Esophagus squamous epithelium (tissue), 5 donors: ENCODE measurements at places on chromosomes 7 and 10.

DNA sequence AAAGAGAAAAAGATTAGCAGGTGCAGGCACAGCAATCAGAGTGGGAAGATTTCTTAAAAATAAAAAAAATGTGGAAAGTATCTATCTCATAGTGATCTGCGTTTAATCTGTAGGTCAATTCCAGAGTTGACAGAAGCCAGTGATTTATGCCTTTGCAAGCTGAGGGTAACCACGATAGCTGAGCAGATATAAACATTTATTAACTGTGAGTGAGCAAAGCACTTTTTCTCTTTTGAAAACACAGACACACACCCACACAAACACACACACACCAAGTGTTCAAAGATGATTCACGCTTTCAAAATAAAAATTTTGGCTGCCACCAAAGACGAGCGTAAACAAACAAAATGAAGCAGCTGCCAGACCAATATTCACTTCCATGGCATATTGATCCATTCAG is 243.2 kb upstream of the SLC26A5 start:
- H3K4me3 ChIP-seq = no peak overlapping the region
- no peak for DNase-seq
- H3K36me3 ChIP-seq = no peaks in the 10 kb centered on the region
- no peaks in the 10 kb centered on the region for H3K4me1 ChIP-seq

DNA sequence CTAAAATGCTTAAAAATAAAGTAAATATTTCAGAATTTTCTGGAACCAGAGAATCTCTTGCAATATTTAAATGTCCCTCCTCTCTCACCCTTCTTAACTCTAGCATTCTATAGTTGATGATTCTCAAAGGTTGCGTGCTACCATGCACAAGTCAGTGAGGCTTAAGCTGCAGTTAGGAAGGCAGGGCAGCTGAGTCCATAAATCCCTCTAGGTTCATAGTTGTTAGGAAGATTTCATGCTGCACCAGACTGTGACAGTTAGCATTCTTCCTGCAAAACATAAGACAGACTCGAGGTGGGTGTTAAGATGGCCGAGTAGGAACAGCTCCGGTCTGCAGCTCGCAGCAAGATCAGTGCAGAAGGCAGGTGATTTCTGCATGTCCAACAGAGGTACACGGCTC is 70.6 kb downstream of the MET start:
- no peaks in the 10 kb centered on the region for H3K27me3 ChIP-seq
- DNase-seq = no peak
- no peaks in the 10 kb centered on the region for H3K36me3 ChIP-seq
- H3K4me3 ChIP-seq = no peak overlapping the region
- H3K4me1 ChIP-seq = peaks cover 6% of the 10 kb centered on the region

DNA sequence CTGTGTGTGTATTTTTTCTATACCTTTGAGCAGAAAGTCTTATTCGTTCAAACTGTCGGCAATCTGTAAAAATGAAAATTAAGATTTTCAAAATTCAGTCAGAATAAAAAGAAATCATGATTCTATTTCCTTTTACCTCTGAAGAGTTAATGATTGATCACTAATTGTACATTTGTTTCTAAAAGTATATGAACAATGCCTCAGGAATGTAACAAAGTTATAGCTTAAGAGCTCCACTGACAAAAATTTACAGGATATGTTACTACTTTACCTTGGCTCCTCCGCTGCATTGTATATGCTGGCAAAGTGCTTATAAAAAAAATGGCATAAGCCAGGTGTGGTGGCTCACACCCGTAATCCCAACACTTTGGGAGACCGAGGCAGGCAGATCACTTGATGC is 225.7 kb downstream of the VTI1A start:
- H3K27me3 ChIP-seq = no peaks in the 10 kb centered on the region
- H3K4me3 ChIP-seq = no peak overlapping the region
- no peak for DNase-seq
- H3K36me3 ChIP-seq = no peaks in the 10 kb centered on the region

- no peak for DNase-seq
- no peaks in the 10 kb centered on the region for H3K4me1 ChIP-seq
- H3K27ac ChIP-seq = no peak overlapping the region
- H3K4me3 ChIP-seq = no peak overlapping the region
- no peaks in the 10 kb centered on the region for H3K36me3 ChIP-seq
Observed at GRCh38 chr7:80977751-80978150, 58.9 kb upstream of the SEMA3C start.

DNA sequence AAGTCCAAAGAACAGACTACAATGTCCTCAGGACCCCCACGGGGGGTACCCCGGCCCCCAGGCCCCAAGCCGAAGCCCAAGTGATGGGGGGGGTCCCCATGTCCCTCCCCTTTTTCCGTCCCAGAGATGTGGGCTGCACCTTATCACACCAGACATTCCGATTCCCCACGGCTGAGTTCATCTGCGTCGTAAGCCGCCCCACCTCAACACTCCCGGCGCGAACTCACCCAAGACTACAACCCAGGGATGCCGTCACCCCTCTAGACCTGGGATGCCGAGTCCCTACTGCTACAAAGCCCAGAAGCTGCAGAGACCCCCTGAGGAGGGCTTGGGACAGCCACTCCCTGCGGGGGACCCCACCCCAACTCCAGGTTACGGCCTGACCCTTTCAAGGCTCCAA is 14.5 kb downstream of the PDGFA start:
- no peak overlapping the region for H3K27ac ChIP-seq
- H3K27me3 ChIP-seq = no peaks in the 10 kb centered on the region
- H3K4me1 ChIP-seq = peaks cover 23% of the 10 kb centered on the region

DNA sequence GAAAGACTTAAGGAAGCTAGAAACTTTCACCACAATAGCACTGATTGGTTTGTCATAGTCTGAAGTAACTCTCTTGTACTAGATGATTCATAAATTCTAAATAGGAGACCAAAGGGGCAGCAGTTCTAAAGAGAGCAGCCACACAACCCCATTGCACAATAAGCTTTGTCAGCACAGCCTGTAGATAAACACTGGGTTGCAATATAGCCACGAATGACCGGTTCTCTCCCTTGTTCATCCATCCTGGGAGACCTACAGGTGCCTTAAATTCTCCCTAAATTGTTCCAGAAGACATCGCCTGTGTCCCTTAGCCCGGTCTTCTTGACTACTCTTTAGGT is 167.0 kb downstream of the SNX13 start:
- no peak overlapping the region for H3K27ac ChIP-seq
- no peaks in the 10 kb centered on the region for H3K36me3 ChIP-seq
- H3K4me1 ChIP-seq = peaks cover 30% of the 10 kb centered on the region
- no peak for DNase-seq
- H3K27me3 ChIP-seq = no peaks in the 10 kb centered on the region

- no peaks in the 10 kb centered on the region for H3K27me3 ChIP-seq
- H3K36me3 ChIP-seq = no peaks in the 10 kb centered on the region
- H3K27ac ChIP-seq = no peak overlapping the region
- peaks cover 39% of the 10 kb centered on the region for H3K4me1 ChIP-seq
- no peak overlapping the region for H3K4me3 ChIP-seq
Observed at GRCh38 chr7:155758348-155758747, 53.9 kb downstream of the SHH start.

DNA sequence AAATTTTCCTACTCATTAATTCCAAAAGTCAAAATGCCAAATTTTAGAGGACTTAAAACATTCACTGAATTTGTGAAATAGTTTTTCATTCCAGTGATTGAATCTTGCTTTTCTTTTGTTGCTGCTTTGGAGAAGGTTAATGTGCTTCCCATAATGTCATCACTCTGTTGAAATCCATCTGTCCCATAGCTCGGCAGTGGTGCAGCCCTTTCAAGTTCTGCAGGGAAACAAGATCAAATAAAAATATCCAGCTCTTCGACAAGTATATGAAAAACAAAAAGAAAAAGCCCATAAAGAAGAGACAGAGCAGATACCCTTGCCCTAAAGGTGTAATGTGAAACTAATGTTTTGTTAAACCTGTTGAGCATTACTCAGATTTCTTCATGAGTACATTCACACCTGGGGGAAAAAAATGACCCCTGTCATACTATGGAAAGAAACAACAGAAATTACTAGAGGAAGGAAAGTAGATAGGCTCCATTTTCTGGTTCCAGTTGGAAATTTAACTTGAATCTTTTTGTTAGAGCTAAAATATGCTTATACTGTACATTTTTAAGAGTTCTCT is 35.1 kb downstream of the AGR3 start:
- DNase-seq = no peak
- H3K27me3 ChIP-seq = no peaks in the 10 kb centered on the region
- no peaks in the 10 kb centered on the region for H3K36me3 ChIP-seq
- H3K27ac ChIP-seq = no peak overlapping the region
- H3K4me1 ChIP-seq = peaks cover 13% of the 10 kb centered on the region
- H3K4me3 ChIP-seq = no peak overlapping the region

- no peak for DNase-seq
- no peaks in the 10 kb centered on the region for H3K27me3 ChIP-seq
- no peak overlapping the region for H3K27ac ChIP-seq
- peaks cover 3% of the 10 kb centered on the region for H3K4me1 ChIP-seq
- no peak overlapping the region for H3K4me3 ChIP-seq
- no peaks in the 10 kb centered on the region for H3K36me3 ChIP-seq
Observed at GRCh38 chr7:307970-308369, 18.0 kb downstream of the FOXL3 start.

DNA sequence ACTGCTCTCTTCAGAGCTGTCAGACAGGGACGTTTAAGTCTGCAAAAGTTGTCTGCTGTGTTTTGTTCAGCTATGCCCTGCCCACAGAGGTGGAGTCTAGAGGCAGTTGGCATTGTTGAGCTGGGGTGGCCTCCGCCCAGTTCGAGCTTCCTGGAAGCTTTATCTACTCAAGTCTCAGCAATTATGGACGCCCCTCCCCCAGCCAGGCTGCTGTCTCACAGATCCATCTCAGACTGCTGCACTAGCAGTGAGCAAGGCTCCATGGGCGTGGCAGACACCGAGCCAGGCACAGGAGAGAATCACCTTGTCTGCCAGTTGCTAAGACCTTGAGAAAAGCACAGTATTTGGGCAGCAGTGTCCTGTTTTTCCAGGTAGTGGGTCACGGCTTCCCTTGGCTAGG is 98.1 kb downstream of the SDHAF3 start:
- H3K4me3 ChIP-seq = no peak overlapping the region
- no peak overlapping the region for H3K27ac ChIP-seq
- no peaks in the 10 kb centered on the region for H3K36me3 ChIP-seq
- DNase-seq = no peak

DNA sequence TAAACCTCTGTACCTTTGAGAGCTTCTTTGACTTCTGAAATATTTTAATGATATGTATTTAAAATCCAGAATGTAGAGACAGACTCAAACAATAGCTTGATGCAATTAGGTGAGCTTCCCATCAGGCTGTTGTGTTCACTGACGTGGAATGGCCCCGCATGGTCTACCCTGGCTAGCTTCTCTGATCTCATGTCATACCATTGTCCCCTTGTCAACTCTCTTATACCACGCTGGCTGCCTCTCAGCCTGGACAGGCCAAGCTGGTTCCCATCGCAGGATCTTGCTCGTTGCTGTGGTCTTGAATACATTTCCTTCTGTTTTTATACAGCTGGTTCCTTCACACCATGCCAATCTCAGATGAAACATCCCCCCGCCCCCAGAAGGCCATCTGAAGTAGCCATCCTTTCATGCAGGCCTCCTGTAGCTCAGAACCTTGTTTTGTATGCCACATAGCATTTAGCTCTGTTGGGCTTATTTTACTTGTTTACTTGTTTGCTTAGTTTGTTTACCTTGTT is 84.2 kb downstream of the FANK1 start:
- H3K27ac ChIP-seq = no peak overlapping the region
- no peaks in the 10 kb centered on the region for H3K4me1 ChIP-seq
- DNase-seq = no peak
- H3K27me3 ChIP-seq = no peaks in the 10 kb centered on the region

DNA sequence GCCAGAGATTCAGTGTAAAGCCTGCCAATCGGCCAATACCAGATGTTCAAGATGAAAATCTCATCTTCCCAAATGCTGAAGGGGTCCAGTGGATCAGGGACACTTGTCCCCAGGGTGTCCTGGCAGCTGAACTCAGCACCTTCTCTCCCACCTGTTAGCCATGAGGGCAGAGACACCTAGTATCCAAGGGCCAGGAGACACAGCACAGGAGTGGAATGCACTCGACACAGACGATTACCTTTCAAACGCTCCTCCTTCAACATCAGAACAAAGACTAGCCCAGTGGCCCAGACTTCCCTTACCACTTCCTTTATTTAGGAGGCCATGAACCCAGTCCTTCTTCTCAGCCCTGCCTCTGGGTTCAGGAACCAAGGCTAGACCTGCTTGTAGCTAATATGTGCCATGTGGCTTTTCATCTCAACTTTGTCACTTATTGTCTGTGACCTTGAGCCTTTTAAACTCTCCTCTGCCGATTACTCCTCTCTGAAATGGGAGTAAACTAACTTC is 180.3 kb upstream of the PLXNA4 start:
- H3K27ac ChIP-seq = no peak overlapping the region
- no peaks in the 10 kb centered on the region for H3K36me3 ChIP-seq
- no peaks in the 10 kb centered on the region for H3K27me3 ChIP-seq
- H3K4me1 ChIP-seq = no peaks in the 10 kb centered on the region
- H3K4me3 ChIP-seq = no peak overlapping the region

- no peak for DNase-seq
- no peaks in the 10 kb centered on the region for H3K27me3 ChIP-seq
- no peaks in the 10 kb centered on the region for H3K4me1 ChIP-seq
- H3K36me3 ChIP-seq = no peaks in the 10 kb centered on the region
- H3K4me3 ChIP-seq = no peak overlapping the region
- H3K27ac ChIP-seq = no peak overlapping the region
Observed at GRCh38 chr10:127578259-127578960, 29.3 kb downstream of the NPS start.

GRCh38 chr7:28729281-28729680 is 228.8 kb downstream of the TRIL start:
- H3K27ac ChIP-seq = no peak overlapping the region
- no peak overlapping the region for H3K4me3 ChIP-seq
- H3K4me1 ChIP-seq = peaks cover 42% of the 10 kb centered on the region
- H3K27me3 ChIP-seq = no peaks in the 10 kb centered on the region

DNA sequence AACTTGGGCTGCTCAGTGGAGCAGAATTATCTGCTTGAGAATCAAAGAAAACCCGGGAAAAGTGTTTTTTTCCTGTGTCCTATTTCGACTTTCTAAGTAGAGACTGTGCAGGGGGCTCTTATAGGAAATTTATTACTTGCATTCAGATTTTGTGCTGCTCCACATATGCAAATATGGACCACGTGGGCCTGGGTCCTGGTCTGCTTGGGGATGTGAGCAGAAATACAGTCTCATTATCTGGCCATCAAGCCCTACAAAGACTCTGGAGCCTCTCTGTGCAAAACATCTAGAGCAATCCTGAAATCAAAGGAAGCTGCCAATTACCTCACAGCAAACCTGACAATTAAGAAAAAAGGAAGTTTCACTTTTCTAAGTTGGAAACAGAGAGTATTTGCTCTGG is 216.9 kb downstream of the LRMDA start:
- H3K27ac ChIP-seq = no peak overlapping the region
- DNase-seq = no peak
- no peaks in the 10 kb centered on the region for H3K36me3 ChIP-seq
- H3K27me3 ChIP-seq = no peaks in the 10 kb centered on the region

DNA sequence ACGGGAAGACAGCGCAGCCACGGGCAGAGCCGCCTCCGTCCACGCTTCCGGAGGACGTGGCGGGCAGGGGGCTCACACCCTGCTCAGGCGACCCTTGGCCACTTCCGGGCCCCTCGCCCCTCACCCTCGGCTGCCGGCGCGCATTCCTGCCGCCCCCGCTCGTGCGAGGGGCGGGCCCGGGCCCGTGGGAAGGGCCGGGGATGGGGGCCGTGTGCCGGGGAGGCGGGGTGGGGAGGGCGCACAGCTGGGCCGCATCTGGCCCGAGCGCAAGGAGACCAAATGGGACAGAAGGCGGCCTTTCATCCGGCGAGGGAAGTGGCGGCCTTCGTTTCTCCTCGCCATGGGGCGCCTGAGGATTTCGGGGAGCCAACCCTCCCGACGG is 846 bp upstream of the LFNG start:
- H3K27me3 ChIP-seq = peaks cover 78% of the 10 kb centered on the region
- H3K4me1 ChIP-seq = peaks cover 31% of the 10 kb centered on the region
- no peaks in the 10 kb centered on the region for H3K36me3 ChIP-seq
